ENCODE measurements at places on chromosomes 3 and 15. TPM values are rescaled to one million over a fixed set of nuclear protein-coding genes. Genes with fewer than 3 reads are reported as not detected.

PLS1 gene
- 0.61 TPM for polyA plus RNA-seq

TRPM1 gene
- not detected for polyA plus RNA-seq

CPLX3 gene
- polyA plus RNA-seq, result not detected

RTP3 gene
- polyA plus RNA-seq, result 0.14 TPM

CCDC66 gene
- polyA plus RNA-seq, result 19.0 TPM

ZDHHC3 gene
- 40.9 TPM for polyA plus RNA-seq

TEX9 gene
- polyA plus RNA-seq, result 2.9 TPM

IL20RB gene
- polyA plus RNA-seq, result 1.3 TPM

TRPC1 gene
- polyA plus RNA-seq, result 7.3 TPM

AHSG gene
- polyA plus RNA-seq, result not detected

GYG1 gene
- 85.5 TPM for polyA plus RNA-seq

GOLGA6L10 gene
- 2.8 TPM for polyA plus RNA-seq

GABRA5 gene
- polyA plus RNA-seq, result 0.25 TPM

SH2D7 gene
- polyA plus RNA-seq, result 0.09 TPM

PRSS50 gene
- polyA plus RNA-seq, result 0.19 TPM

DNA sequence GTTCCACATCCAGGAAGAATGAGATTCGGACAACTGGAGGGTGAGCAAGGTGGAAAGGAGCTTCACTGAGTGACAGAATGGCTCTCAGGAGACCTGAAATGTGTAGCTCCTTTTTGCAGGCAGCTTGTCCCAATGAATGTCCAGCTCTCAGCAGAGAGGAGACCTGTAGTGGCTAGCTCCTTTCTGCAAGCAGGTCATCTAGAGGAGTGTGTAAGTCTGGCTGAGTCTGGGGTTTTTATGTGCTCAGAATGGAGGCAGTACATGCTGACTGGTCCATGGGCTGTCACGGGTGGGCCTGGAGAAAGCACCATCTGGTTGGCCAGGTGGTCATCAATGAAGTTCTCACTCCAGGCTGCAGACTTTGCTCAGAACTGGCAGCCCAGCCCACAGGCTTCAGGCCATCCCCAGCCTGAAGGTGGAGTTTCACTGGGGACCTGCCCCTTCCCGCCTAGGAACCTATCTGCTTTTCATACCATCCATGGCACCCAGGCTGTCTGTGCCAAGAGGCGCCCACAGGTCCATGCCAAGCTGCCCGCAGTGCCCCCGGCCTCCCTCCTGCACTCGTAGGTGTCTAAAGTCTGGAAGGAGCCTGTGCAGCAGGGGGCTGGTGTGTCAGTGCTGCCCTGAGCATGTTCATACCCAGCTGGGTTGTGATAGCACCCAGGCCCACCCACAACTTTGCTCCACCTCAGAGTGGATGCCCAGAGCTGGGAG is 276.6 kb downstream of the UBE2E2 start:
- no peak for DNase-seq

GRCh38 chr15:84033793-84034553 is 201.6 kb upstream of the GOLGA6L4 start:
- DNase-seq, result no peak

- DNase-seq, result no peak
These were observed at the start of gene CIDEC for GRCh38 chr3:9879830-9880549. Gene CIDEC, minus strand, starts transcription at chr3:9880253. Its CDS starts 1,767 bp downstream, at chr3:9878486.

- DNase-seq, result no peak
These were observed 303.5 kb downstream of the PTPRG start for GRCh38 chr3:61864886-61865285.

DNA sequence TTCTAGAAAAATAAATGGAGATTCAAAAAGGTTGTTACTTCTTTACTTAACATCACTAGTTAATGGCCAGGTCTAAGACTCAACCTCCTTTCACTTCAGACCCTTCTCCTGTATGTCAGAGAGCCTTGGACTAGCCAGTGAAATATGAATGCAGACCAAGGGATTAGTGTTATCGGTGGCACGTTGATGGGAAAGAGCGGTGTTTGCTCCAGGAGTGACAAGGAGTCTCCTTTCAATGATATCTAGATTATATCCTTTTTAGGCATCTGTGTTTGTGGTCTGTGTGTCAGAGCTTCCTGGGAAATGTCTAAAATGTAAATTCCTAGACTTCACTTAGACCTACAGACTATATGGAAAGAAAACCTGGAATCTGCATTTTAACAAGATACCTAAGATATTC is 658.0 kb upstream of the KCNMB2 start:
- DNase-seq, result no peak

- DNase-seq, result no peak
These were observed 31.5 kb upstream of the KY start for GRCh38 chr3:134682196-134682880.

DNA sequence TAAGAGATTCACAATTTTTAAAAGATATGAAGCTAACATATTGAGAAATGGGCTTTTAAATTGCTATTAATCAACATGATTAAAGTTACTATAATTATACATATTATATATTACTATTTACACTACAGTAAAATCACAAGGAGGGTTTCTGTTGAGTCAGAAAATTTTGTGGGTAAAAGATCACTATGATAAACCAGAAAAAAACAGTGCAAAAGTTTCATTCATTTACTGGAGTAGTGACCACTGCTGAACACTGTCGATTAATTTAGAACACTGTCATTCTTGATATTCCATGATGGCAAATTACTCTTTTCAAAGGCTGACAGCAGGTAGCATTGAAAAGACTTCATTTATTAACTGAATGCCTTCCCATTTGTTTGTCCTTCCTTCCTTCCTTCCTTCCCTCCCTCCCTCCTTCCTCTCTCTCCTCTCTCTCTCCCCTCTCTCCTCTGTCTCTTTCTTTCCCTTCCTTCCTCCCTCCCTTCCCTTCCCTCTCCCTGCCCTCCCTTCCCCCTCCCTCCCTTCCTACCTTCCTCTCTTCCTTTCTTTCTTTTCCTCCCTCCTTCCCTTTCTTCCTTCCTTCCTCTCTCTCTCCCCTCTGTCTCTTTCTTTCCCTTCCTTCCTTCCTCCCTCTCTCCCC is 9.1 kb upstream of the RPL35A start:
- no peak for DNase-seq

DNA sequence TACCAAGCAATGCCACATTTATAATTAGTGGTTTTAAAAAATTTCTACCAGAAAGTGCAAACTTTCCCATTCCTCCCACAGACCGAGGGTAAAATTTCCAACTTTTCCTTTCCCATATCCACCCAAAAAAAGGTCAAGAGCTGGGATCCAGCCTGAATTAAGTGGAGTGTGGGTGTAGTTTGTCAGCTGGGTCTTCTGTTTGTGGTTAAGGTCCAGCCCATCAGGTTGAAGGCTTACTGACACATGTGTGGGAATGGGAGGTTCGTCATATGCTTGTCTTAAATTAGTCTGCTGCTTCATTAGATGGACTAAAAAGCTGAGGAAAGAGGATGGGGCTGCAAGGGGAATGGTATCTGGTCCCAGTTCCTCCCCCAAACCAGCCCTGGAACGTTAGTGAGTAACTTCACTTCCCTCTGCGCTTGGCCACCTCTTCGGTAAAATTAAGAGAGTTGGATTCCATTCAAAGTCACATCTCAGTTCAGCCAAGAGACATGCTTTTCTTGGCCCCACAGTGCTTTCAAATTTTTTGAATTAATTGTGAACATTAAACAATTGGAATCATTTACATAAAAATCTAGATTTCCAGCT is 59.0 kb upstream of the PLCL2 start:
- no peak for DNase-seq

DNA sequence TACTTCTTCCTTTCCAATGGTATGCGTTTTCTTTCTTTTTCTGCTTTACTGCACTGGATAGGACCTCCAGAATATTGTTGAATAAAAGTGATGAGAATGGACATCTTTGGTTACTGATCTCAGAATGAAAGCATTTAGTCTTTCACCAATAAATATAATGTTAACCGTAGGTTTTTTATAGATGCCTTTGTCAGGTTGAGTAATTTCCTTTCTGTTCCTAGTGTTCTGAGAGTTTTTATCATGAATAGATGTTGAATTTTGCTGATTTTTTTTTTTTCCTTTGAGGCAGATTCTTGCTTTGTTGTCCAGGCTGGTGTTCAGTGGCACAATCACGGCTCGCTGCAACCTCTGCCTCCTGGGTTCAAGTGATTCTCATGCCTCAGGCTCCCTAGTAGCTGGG is 158.4 kb downstream of the KLHL25 start:
- no peak for DNase-seq

- DNase-seq, result no peak
These were observed 14.9 kb upstream of the ALCAM start for GRCh38 chr3:105351821-105352220.

Measured in forelimb muscle (tissue), 1 donor.